H7 (cell line): ENCODE measurements at places on chromosomes 3 and 15. TPM values are rescaled to one million over a fixed set of nuclear protein-coding genes. Genes with fewer than 3 reads are reported as not detected.

DNA sequence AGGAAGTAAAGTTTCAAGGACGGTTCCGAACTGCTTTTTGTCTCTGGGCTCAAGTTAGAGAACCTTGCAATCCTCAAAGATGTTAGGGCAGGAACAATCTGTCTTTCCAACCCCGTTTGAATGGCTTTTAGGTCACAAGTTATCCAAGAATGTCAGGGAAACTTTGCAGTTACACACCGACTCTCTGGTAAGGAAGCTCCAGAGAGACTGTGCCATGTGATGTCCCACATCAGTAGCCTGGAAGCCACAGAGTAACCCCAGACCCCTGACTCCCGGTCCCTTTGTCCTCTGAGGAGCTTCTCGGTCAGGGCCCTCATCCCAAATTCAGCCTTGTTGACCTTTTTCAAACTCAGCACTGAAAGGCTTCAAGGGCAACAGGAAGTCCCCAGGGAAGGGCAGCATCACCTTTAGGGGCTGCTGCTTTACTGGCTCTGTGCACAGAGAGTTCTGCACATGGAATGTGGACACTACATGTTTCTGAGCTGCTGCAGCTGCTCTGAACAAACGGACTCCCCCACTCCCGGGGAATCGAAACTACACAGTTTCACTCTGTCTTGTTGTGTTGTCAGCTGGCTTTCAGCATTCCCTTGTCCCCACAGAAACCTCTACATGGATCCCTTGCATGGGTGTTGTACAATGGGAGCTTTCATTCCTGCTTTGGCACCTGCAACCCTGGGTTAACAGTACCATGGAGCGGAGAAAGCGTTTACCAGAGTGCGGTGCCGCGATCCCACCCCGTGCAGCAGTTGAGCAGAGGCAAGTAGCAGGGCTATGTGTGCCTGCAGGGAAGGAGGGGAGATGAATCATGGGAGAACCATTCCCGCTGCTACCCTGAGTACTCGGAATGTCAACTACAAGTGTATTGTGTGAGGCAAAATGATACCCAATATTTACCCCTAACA, 408.2 kb upstream of the THBS1 start:
- DNase-seq = no peak

DNA sequence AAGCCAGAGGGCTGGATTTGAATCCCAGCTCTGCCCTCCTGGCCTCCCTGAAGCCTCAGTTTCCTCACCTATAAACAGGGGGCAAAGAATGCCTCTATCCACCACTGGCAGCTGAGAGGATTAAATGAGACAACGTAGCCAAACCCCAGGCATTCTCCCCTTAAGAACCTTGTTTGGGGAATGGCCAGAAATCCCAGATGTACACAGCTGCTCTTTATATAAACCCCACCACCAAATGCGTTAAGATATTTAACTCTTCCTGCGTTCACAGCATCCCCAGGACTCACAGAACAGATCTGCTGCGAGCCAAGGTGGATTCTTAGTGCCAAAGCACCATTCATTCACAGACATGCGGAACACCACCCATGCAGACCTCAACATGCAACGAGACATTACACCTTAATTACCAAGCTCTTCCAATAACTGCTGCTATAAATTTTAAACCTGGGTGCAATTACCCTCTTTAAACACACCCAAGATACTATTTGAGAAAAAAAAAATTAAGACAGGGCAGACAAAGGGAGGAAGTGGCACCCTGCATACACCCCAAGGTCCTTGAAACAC, 5.2 kb downstream of the TLE3 start:
- no peak for DNase-seq

DNA sequence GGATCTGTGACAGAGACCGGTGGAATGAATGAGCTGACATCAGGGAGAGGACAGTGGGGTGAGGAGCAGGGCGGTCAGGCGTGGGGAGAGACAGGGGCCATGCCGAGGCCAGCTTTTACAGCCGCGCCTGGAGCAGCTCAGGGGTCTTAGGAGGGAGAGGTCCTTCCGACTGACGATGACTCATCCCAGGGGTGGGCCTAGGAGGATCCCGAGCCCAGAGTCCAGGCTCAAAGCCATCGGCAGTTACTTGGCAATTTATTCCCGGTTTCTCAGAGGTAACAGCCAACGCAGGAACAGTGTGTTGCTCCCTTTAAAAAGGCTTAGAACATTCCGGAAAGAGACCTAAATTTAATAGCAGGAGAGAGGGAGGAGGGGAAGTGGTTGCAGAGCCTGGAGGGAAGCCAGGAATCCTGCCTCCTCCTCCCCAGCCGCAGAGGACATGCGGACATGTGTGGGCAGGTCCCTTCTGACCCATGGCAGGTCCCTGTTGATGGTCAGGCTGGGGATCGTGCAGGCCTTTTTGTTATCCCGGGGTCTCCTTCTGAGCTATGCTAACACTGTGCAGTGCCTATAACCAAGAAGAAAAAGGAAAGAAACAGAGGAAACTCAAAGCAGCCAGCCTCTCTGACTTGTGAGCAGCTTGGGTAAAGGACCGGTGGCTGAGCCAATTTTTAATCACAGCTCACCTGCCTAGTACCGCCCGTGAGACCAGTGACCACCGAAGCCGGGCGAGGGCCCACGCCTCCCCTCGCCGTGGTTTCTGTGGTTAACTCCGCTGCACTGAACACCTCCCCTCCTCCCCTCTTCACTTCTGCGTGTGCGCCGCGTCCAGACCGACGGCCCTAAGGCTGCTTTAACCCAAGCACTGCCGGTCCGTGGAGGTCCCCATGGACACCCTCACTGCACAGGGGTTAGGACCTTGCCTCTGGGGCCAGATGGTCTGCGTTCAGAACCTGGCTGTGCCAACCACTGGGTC, 392.4 kb upstream of the PROK2 start:
- peak; percentile 34 for DNase-seq

- no peak for DNase-seq
Observed at GRCh38 chr3:152234657-152235375, 33.9 kb upstream of the MBNL1 start.

DNA sequence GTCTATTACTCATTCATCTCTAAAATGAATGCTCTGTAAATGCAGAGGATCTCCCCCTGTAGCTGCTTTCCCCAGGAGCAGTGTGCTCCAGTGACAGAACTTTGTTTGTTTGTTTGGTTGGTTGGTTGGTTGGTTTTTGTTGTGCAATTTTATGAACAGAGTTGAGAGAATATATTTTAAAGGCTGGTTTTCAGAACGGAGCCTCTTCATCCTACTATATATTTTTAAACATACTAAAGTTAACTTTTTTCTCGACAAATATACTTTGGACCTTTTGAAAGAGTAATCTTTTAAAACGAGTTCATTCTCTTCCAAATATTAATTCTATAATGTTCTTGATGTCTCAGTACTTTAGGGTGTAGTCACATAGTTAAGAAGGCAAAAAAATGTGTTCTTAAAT, 20.2 kb downstream of the RYR3 start:
- no peak for DNase-seq

DNA sequence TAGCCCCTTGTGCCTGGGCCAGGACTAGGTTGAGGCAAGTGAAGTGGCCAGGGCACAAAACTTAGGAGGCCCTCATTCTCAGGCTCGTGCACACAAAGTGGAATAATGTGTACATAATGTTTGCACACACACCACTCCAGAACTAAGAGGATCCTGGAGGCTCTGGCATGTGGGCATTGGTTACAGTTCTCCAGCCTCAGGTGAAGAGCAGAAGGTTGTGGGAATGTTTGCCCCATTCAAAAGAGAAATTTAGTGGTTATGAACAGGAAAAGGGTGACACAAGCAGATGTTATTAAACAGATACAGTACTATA, 31.3 kb downstream of the ASB7 start:
- DNase-seq = no peak

DNA sequence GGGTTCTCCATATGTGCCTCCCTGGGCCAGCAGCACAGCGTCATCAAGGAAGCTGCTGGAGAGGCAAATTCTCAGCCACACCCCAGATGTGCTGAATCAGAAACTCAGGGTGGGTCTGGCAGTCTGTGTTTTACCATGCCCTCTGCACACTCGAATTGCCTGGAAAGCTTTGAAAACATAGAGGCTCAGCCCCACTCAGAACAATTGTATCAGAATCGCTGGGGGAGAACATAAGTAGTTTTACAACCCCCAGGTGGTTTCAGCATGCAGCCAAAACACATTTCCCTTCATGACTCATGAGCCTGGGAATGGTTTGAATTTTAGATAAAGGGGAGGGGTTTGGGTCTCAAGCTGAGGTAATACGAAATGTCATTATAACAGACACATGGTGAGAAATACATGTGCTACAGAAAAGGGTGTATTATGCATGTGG, 9.6 kb downstream of the TGM4 start:
- no peak for DNase-seq

- DNase-seq = no peak
Observed at GRCh38 chr3:29758434-29759322, 477.8 kb downstream of the RBMS3 start.

- DNase-seq = no peak
Observed at GRCh38 chr3:48747015-48747615, 30.1 kb upstream of the IP6K2 start.

- peak; percentile 25 for DNase-seq
Observed at GRCh38 chr3:64945171-64945729, 257.4 kb upstream of the ADAMTS9 start.

DNA sequence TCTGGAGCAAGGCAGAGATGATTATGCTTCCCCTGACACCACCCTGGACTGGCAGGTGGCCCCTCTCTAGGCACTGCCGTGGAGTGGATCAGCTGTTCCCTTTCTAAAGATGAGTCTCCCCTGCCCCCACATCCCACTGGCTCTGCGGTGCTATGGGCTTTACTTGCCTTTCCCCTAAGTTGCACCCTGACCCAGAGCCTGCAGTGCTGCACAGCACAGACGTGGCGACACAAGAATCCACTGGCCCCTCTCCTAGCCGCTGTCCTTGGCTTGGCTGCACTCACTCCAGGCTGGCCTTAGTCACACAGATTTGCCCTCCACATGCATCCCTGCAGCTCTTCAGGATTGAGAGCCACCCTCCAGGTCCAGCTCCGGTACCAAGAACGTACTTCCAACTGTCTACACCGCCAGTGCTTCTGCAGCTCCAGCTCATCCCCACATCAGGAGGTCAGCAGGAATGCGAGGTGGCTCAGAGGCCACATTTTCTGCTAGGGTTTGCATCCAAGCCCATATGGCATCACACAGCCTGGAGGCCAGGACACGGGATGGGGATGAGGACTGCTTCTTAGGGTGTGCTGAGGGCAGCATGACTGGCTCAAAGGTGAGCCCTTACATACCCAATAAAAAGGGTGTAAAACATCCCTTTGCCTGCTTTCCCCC, 82.4 kb upstream of the RASGRF1 start:
- no peak for DNase-seq

- peak; percentile 35 for DNase-seq
Observed at GRCh38 chr15:26295336-26296085, 432.4 kb upstream of the ATP10A start.

DNA sequence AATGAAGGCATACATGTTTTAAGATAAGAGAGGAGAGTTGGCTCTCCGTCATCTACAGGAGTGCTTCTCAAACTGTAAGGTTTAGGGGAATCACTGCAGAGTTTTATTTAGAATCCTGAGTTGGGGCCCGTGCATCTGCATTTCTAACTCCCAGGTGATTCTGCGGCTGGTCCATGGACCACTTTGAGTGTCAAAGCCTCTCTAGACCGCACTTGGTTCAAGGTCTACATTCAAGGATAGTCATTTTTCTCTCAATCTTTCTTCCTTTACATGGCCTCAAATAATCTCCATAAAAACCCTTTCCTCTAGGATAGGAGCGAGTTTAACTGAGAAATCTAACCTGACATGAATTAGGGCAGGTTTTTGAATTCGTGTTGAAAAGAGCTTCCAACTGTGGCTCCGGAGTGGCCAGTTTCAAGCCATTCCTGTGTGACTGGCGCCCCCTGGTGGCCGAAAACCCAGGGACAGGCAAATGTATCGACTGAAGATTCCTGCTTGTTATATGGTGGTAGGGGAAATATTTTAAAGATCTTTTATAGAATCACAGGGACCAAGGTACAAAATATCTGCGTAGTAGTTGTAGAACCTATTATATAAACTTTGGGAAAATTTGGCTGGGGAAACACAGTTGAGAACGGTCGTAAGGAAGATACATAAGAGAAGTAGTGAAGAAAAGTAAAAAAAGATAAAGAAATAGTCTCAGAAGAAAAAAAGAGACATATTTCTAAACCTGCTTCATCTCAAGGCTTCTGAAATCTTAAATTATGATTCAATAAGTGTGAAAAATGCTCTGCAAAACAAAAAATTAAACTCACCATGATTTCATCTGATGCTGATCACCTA, 11.9 kb downstream of the GABRR3 start:
- peak; percentile 10 for DNase-seq

GRCh38 chr3:185552358-185552877, at the start of gene LIPH:
TSS of gene LIPH (minus strand) at chr3:185552588. CDS start at chr3:185552471, 117 bp downstream.
- peak; percentile 51 for DNase-seq

GRCh38 chr15:52037889-52038505, 19.0 kb downstream of the MAPK6 start:
- no peak for DNase-seq

- no peak for DNase-seq
Observed at GRCh38 chr3:186760141-186760833, 23.1 kb upstream of the EIF4A2 start.

DNA sequence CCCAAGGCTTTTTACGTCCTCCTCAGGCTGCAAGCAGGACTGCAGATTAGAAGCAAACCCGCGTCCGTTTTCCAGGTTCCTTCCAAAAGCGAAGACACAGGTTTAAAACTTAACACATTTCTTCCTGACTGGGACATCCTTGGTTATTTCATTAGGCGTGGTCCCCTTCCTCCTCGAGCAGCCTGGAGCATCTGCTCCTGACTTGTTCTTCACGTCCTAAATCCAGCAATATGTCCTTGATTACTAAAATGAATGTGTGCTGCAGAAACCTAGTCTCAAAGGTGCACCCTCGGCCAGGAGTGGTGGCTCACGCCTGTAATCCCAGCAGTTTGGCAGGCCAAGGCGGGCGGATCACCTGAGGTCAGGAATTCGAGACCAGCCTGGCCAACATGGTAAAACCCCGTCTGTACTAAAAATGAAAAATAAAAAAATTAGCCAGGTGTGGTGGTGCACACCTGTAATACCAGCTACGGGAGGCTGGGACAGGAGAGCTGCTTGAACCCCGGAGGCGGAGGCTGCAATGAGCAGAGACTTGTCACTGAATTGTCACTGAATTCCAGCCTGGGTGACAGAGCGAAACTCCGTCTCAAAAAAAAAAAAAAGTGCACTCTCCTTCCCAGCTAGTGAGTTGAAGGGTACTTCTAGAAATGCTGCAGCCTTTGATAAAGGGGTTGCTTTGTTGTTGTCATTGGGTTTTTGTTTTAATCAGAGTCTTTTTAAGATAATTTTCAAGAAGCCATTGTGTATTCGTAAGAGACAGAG, 842 bp upstream of the LRIG1 start:
- no peak for DNase-seq

DNA sequence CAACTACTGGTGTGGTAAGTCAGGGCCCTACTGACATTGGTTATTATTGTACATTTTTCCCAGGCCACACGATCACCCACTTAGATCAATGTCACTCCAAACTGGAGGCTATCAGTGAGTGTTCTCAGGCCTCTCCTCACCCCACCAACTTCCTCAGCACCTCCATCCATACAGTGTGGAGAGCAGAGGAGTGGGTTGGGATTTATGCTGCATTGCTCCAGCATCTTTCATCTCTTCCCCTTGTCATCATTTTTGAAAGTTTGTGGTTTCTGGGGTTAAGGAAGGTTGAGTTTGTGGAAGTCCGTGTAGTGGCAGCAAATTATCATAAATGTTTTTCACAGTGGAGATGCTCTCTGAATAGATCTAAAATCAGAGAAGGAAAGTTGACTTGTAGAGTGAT, 60.2 kb downstream of the TLNRD1 start:
- no peak for DNase-seq

The KLHL6 gene
- 0.33 and 0.69 TPM in 2 replicates for total RNA-seq

The KIF7 gene
- 7.8 and 9.0 TPM in 2 replicates for total RNA-seq

The REC114 gene
- total RNA-seq = not detected in 2 replicates

The LRRIQ4 gene
- 0.15 TPM in 1 of 2 replicates, not detected in the other for total RNA-seq

The FANCD2 gene
- 67.7 and 77.5 TPM in 2 replicates for total RNA-seq

The RPN1 gene
- 294 and 339 TPM in 2 replicates for total RNA-seq

The MORC1 gene
- total RNA-seq = not detected in 2 replicates

The TRPC1 gene
- 16.7 and 18.3 TPM in 2 replicates for total RNA-seq

The TKT gene
- 1,918 and 2,169 TPM in 2 replicates for total RNA-seq
